NT2/D1 (cell line): ENCODE measurements at places on chromosomes 1 and 21.
A peak's percentile ranks its signal among the peaks of the same experiment; 100 is the strongest.

GRCh38 chr1:42312576-42313212 lies 22.3 kb downstream of the FOXJ3 start:
- no peak for DNase-seq

GRCh38 chr1:39195166-39196111 lies 9.1 kb upstream of the MACF1 start:
- DNase-seq: no peak

DNA sequence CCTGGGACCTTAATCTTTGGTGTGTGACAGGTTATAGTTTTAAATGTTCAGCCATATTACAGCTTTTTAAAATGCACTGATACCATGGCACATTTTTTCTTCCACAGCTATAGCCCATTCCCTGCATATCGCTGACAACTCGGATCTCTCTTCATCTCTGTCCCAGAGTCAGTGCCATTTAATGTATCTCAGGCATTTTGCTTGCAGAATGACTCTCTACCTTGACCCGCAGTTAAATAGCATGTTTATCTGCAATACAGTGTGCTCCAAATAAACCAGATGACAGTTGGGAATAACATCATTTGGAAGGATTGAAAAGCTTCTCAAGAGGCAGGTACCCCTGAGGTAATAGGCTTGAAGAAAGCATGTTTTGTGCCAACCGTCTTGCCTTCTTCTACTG lies 99.8 kb upstream of the USH2A start:
- DNase-seq: no peak

- peak; percentile 27 for DNase-seq
Observed at GRCh38 chr1:237736372-237737029, 154.2 kb downstream of the ZP4 start.

- peak; percentile 40 for DNase-seq
Observed at GRCh38 chr1:27109103-27109822, 45.7 kb downstream of the SLC9A1 start.
